Activated naive CD8-positive, alpha-beta T cell treated with anti-CD3 and anti-CD28 coated beads for 36 hours (primary cell): ENCODE measurements at places on chromosomes 2 and 18. TPM values are rescaled to one million over a fixed set of nuclear protein-coding genes. Genes with fewer than 3 reads are reported as not detected.
A peak's percentile ranks its signal among the peaks of the same experiment; 100 is the strongest.

CFAP53 gene
- 0.54 TPM for total RNA-seq

CCDC141 gene
- total RNA-seq, result 5.6 TPM

ZFAND2B gene
- total RNA-seq, result 27.2 TPM

GRCh38 chr2:12652723-12653122, 64.0 kb upstream of the TRIB2 start:
- no peak for DNase-seq

DNA sequence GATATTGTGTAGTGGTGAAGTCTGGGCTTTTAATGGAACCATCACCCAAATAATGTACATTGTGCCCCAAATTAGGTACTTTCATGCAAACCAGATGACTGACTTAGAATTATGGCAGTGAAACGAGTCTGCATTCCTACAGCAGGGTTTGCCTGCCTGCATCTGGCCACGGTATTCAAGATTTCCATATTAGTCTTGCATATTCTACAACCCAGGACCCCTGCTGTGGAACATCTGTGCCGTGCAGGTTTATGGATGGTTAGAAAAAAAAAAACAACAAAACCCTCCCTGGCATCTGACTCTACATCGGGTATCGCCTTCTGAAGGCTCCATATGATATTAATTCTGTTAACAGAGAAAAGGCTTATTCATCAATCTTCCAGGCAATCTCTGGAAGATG, 394.8 kb downstream of the DCDC2C start:
- no peak for DNase-seq

DNA sequence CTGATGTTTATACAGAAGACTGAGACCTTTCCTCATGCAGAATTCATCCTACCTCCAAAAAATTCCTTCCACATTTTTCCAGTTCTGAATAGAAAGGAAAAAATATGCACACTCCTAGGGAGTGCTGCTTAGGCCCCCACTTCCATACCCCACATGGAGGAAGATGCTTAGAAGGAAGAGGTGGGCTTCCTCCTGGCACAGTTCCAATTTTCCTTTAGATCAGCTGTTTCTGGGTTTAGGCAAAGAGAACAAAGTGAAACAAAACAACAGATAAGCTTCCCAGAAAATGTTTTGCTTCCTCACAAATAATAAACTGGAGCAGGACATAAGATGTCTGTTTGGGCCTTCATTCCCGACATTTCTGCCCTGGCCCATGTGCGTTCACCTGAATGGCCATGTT, 172.6 kb downstream of the PRPF40A start:
- no peak for DNase-seq

DNA sequence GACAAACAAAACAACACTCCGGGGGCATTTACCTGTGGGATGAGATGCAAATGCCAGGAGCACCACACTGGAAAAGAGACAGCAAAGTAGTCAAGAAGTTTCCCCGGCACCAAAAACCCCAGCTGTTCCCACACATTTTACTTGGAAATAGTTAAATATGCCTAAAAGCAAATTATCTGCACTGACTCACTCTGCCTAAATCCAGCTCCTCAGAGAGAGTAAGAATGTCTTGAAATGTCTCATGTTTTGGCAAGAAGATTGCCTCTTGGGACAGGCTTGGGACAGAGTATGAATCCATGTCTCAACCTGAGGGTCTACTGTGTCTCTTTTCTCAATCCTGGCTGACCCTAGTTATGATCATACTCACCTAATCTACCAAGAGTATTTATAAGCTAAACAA, 87.5 kb upstream of the RIOK3 start:
- DNase-seq, result no peak

GRCh38 chr2:9310798-9311197, 104.2 kb downstream of the ASAP2 start:
- no peak for DNase-seq

GRCh38 chr2:43210467-43211303, 15.7 kb downstream of the ZFP36L2 start:
- peak; percentile 38 for DNase-seq

GRCh38 chr2:236587861-236588815, 18.5 kb downstream of the ACKR3 start:
- DNase-seq, result no peak
